NCI-H774 (cell line): ENCODE measurements at places on chromosomes 11 and 22.

- no peak for DNase-seq
Measured at GRCh38 chr11:120518356-120518755, 6.8 kb downstream of the GRIK4 start.

DNA sequence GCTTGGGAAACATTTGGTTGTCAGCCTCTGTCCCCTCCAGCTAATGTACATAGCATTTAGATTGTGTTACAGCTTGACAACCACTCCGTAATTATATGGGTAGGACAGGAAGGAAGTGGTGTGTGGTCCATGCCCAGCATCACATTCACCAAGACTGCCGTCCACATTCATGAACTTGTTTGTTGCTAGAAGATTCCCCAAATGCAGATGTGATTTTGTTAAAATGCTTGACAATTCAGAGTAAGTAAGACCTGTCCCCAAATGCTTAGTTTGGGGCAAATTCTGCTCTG is 1482.7 kb downstream of the TBC1D22A start:
- DNase-seq, result no peak

DNA sequence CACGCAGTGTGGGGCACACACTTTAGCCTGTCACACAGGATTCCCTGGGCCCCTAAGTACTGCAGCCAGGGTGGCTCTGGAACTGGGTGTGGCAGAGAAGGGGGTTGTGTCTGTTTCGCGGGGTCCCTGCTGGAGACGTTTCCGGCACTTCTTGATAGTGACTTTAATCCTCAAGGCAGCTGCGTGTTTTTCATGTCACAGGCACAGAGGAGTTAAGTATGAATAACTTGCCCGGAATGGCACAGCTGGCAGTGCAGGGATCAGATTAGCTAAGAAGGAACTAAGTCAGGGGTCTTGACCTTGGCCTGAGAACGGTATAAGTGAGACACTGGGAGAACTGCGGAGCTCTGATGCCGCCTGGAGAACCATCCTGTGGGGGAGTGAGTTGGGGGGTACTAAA is 7.5 kb upstream of the KRTAP5-7 start:
- no peak for DNase-seq

- DNase-seq, result no peak
Measured at GRCh38 chr22:43136255-43136654, 6.9 kb downstream of the MCAT start.

DNA sequence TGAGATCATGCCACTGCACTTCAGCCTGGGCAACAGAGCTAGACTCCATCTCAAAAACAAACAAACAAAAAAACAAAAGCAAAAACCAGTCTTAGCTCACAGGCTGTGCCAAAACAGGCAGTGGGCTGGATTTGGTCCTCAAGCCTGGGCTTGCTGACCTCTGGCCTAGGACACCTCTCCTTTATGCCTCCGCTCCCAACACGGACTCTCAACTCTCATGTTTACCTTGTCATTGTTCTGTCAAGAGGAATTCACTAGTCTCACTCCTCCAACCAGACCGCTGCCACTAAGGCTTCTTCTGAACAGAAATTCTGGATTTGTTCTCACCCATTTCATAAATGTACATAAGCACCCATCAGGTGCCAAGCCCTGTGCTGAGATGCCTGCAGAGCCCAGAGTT is 42.6 kb downstream of the FAM83F start:
- DNase-seq, result no peak

GRCh38 chr22:17581631-17582030 is 18.3 kb downstream of the SLC25A18 start:
- DNase-seq, result no peak

DNA sequence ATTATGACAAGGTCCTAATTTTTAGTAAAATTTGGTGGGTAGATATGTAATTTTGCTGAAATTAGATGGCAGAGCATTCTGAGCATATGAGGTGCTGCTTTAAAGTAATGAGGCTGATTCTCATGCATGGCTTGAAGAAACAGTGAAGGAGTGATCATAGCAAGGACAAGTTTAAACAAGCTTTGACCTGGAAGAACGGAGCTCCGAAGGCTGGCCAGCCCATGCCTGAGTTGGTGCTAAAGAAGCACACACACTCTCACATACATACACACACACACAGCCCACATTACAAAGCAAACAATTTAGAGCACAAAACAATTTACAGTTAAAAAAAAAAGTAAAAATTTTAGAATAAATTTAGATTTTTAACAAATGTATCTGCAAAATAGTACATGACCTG is 150.7 kb downstream of the DCDC1 start:
- DNase-seq, result no peak

DNA sequence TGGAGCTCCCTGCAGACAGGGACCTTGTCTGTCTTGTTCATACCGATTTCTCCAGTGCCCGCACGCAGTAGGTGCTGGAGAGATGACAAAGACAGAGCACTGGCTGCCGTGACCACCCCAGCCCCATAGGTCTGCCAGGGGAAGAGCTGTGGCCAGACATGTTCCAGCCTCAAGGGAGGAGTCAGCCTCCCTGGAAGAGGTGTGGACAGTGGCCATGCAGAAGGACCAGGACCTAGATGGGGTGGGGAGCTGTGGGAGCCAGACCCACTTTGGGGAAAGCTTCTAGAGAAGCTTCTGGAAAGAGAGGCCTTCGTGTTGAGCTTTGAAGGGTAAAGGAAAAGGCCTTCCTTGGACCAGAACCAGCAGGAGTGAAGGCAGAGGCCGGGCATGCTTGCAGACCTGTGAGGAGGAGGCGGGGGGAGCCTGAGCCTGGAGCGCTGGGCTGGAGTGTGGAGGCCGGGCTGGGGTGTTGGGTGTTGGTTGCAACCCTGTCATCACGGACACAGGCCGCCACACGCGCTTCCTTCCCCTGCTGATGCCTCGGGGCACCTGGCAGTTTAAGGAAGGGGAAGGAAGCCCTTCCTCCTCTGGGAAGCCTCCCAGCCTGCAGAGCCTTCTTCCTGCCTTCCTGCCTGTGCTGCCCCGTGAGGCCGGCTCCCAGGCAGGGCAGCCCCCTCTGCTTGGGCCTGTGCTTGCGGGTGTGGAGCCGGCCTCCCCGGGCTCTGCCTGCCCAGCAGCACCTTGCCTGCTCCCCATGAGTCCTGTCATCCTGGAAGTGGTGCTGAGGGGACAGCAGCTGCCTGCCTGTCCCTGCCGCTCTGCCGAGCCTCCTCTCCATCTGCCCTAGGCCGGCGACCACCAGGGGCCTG is 12.3 kb downstream of the RELT start:
- DNase-seq, result no peak

- no peak for DNase-seq
Measured at GRCh38 chr11:83008581-83008923, 63.1 kb downstream of the RAB30 start.

DNA sequence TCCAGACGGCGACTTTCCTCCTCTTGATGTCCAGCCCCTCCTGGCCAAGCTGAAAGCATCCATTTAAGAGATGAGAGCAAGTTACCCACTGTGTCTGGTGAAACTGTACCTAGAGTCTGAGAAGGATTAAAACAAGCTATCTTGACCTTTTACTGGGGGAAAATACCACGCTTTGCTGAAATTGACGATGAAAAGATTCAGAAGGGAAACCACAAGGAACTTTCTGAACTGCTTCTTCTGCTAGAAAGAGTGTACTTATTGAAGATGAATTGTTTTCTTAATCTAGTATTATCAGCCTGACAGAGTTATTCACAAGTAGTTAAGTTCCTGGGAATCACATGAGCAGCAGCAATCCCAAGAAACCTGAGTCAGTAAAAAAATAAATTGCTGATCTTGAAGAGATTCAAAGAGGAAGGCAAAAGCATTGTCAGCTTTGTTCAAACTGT is 13.1 kb upstream of the MS4A6A start:
- no peak for DNase-seq

DNA sequence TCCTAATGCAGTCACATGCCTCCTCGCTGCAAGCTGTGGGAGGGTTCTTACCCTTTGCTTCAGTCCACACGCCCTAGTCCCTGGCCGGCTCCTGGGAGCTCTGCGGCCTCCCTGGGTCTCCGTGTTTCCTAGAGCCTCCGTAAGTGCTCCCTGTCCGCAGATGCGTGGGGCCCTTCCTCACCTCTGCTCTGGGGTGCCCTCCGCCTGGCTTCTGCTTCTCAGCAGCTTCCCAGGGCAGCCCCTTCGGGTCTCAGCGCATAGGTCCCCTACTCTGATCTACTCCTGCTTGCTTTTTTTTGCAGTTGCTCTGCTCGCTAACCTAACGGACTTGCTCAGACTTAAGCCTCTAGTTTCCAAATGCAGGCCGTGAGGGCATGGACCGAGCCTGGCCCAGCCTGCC is 22.4 kb downstream of the CAPN1 start:
- DNase-seq, result no peak

DNA sequence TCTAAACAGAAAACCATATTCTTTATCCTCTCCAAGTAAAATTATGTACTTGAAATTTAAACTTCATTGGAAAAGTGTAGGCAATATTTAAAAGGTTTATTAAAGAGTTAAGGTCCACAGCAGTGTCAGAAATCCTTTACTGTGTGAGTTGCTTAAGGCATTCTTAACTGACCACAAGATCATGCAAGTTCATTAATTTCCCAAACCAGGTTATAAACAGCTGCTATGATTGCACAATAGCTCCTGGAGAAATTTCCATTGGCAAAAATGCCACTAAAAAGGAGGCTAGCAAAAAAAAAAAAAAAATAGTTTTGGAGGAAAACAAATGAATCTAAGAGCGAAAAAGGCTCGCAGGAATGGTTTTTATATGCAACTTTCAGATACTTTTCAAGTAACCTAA is 106.2 kb downstream of the ETS1 start:
- DNase-seq, result no peak

DNA sequence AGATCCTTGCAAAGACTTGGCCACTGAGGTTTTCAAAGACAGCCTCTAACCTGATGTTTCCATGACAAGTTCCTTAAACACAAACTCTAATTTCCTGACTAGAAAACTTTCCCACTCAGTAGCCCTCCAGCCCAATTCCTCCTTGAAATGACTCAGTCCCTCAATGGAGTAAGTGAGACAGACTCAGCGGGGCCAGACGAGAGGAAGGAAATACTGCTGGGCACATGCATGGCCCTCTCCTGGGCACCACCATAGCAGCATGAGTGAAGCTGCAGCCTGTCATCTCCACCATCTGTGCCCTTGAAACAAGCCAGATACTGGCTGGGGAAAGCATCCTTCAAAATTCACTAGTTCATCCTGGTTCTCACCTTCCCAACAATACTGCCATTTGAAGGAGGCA is 76.2 kb upstream of the GDPD4 start:
- no peak for DNase-seq

DNA sequence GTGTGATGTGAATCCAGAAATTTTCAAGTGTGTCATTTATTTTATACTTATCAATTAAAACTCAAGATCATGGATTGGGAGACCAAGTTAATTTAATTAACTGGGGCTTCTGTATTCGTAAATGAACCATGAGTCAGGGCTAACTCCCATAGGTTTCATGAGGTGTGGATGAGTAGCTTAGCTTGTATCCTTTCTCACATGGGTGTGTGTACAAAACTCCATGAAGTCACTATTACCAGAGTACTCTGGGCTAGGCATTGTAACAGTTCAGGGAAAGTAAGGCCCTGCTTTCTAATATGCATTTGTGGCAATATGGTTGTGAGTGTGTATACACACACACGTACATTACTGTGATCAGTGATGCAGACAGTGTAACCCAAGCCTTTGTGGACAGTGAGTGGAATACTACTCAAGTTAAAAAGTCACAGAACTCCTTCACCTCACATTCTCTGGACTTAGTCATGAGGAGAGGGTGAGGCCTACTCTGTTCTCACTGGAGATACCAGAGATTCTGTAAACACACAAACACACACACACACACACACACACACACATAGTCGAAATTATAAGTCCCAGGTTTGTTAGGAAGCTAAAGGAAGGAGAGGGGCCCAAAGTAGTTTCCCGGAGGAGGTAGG is 3.5 kb downstream of the CNTF start:
- no peak for DNase-seq

- DNase-seq, result no peak
Measured at GRCh38 chr11:8276528-8276927, 12.8 kb upstream of the LMO1 start.

GRCh38 chr22:21445437-21446127 is 21.6 kb upstream of the TMEM191C start:
- DNase-seq, result no peak

- DNase-seq, result peak; percentile 48
Measured at GRCh38 chr11:65574811-65575567, 864 bp upstream of the EHBP1L1 start.

DNA sequence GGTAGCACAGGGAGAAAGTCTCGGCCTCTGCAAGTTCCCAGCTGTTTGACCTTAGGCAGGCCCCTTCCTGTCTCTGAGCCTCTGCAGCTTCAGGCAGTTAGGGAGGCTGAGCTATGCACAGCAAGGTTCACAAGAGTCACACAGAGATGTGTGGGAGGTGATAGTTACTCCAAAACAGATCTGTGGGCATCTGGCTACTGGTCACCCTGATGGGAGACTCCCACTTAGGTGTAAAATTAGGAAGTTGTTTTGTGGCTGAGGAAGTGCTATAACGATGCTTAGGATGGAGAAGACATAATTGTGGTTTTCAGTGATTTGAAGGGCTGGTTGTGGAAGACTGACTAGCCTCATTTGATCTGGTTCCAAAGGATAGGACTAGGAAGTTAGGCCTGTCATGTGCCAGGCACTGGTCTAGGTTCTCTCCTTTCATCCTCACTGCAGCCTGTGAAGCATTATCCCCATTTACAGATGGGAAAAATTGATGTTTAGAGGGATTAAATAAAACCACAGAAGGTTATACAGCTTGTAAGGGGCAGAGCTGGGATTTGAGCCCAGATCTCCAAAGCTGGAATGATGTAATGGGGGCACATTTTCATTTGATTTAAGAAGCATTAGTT is 13.5 kb downstream of the ACO2 start:
- no peak for DNase-seq

- no peak for DNase-seq
Measured at GRCh38 chr11:43119275-43119970, 192.4 kb upstream of the API5 start.

GRCh38 chr11:95674657-95675358 is 114.8 kb downstream of the FAM76B start:
- DNase-seq, result no peak

GRCh38 chr11:118109231-118109630 is 22.5 kb upstream of the SMIM35 start:
- DNase-seq, result no peak

DNA sequence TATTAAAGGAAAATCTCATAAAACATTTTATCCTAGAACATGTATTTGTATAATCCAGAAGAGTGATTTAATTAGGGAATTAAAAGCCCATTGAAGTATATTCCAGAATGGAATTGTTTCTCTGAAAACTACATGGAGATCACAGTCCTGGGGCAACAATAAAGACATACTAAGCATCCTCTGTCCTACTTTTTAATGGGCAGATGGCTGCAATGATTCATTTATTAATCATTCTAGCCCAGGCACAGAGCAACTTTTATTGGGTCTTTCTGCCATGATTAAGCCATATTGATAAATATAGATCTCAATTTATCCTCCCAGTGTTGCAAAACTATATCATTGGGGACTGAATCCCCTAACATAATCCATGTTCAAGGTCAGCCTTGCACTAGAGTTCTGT is 22.0 kb downstream of the FAM181B start:
- no peak for DNase-seq

GRCh38 chr11:69240332-69241074 is 53.5 kb upstream of the MYEOV start:
- no peak for DNase-seq

- DNase-seq, result no peak
Measured at GRCh38 chr11:69863544-69864200, 44.5 kb upstream of the FGF3 start.

- no peak for DNase-seq
Measured at GRCh38 chr11:125376117-125376516, 119.9 kb downstream of the FEZ1 start.

- DNase-seq, result no peak
Measured at GRCh38 chr22:29840498-29840897, 2.4 kb upstream of the ASCC2 start.

GRCh38 chr11:27723687-27724086 is 23.4 kb upstream of the BDNF start:
- no peak for DNase-seq

GRCh38 chr22:22450343-22450839 is 58.2 kb downstream of the ZNF280B start:
- DNase-seq, result no peak
